Karpas-422 (cell line): ENCODE measurements at places on chromosomes 16 and 17.

DNA sequence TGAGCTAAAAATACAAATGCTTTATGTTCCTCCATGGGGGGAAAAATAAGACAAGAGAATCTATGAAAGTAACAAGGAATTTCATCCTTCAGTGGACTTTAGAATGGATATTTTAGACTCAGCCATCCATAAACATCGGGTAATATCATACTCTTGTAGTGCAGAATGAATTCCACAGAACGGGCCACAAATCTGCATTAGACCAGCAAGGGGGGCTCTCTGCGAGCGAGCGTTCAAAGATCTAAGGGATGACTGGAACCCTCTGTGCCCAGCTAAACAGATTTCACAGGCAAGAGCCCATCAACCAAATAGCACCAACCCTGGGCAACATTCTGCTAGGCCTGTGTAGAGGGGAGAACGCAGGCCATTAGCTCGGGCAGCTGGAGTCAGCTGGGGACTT, 537.9 kb upstream of the CDH11 start:
- DNase-seq: no peak

GRCh38 chr17:44216694-44217093, 2.8 kb downstream of the UBTF start:
- no peak for DNase-seq

GRCh38 chr16:80971819-80972218, 34.9 kb downstream of the CMC2 start:
- DNase-seq: no peak

DNA sequence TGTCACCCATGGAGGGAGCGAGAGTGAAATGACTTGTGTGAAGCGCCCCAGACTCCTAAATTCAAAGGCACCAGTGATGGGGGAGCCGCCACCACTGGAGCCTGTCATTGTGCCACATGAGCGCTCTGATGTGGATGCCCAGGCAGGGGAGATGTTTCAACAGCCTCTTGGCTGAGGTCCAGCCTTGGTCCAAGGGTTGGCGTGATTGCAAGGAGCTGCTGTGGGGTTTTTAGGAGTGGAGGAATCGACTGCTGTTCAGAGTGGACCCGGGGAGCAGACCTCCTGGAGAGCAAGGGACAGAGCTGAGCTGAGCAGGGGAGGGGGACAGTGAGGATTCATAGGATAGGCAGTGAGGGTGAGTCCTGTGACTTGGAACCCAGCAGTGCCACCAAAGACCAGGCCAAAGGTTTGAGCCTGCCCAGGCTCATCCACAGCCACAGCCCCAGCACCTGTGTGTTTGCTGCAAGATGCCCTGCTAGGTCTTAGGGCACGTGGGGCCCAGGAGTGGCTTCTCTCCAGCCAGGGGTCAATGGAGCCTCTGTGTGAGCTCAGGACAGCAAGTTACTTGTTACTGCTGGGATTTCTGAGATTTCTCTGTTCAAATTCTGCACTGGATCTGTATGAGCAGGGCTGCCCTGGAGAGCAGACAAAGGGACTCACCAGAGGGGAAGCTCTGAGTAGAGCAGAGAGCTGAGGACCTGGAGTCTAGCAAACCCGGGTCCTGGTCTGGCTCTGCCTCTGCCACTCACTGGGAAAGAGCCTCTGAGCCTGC, 20.3 kb downstream of the RHBDL3 start:
- no peak for DNase-seq

DNA sequence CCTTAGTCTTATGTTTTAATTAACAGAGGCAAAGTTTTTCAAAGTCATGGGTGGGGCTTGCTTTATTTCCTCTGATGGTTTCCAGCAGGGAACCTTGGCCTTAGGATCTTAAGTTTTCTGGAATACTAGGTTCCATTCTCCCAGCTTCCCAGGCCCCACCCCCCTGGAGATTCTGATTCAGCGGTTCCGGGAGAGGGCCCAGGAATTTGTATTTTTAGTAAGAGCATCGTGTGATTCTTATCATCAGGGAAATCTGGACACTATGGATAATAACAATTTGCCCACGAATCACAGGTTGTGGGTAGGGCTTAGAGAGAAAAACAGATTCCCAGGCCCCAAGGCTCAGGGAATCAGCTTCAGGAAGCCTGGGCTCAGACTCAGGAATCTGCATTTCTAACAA, 263.6 kb downstream of the NTN1 start:
- DNase-seq: no peak

DNA sequence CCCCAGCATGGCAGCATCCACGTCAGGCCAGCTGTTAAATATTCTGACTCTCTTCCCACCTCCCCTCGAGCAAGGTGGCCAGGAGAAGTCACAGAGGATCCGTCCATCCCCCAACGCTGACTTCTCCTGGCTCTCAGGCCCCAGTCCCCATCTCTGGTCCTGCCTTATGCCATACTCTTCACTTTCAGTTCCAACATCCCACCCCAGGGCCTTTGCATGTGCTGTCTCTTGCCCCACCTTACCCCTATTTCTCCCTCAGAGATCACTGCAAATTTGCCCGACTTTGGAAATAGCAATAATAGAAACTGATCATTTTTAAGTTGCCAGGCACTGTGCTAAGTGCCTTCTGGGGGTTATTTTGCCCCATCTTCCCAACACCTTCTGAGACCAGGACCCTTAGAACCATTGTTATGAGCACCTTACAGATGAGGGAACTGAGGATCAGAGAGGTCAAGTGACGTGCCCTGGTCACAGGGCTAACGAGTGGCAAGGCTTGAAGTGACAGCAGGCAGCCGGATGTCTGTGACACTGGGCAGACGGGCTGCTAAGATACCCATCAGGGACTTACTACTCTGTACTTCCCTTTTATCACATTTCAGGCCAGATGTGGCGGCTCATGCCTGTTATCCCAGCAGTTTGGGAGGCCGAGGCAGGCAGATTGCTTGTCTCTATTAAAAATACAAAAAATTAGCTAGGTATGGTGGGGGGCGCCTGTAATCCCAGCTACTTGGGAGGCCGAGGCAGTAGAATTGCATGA, 17.7 kb downstream of the HID1 start:
- no peak for DNase-seq

DNA sequence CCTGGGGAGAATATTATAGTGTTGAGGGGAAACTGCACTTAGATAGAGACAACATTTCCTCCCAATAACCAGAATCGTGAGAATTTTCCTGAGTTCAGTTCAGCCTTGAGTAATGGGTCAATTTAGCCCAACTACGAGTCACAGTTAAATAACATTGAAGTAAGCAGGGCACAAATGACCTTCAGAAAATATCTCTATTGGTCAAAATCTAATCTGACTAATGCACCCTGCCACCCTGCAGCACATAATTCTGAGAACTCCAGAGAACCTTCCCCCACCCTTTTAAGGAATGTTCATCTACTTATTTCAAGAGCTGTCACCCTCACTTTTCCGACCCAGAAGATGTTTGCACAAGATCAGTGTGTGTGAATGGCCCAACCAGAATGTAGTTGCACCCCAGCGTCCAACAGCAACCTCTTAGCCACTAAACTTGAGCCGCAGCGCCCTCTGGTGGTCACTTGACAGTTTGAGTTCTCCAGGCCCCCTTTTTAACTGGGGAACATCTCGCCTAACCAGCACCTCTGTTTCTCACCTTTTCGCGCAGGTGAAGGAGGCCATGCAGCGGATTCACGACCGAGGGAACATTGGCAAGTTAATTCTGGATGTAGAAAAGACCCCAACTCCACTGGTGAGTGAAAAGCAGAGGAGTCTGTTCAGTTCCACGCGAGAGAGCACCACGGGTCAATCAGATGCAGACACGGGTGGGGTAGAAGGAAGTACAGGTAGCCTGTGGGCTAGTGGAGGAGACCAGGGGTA, 50.9 kb upstream of the CLEC3A start:
- DNase-seq: peak; percentile 94

DNA sequence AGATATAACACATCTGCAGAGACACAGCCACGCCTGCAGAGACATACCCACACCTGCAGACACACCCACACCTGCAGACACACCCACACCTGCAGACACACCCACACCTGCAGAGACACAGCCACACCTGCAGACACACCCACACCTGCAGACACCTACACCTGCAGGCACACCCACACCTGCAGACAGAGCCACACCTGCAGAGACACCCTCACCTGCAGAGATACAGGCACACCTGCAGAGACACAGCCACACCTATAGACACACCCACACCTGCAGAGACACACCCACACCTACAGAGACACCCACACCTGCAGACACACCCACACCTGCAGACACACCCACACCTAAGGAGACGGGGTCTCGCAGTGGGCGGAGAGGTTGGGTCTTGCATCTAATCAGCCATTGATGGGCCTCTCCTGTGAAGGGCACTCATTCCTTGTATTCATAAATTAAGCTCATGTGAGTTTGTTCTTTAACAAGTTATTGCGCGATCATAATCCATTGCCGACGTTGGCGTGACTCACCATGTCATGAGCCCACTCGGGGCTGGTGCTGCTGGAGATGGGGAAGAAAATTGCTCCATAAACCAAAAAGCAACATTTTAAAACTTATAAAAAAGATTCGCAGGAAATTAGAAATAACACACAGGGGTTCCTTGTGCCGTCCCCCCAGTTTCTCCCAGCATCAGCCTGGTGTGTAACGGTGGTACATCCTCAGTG, 28.9 kb upstream of the CDH15 start:
- no peak for DNase-seq

- DNase-seq: no peak
Observed at GRCh38 chr17:13076905-13077304, 59.1 kb upstream of the ELAC2 start.

DNA sequence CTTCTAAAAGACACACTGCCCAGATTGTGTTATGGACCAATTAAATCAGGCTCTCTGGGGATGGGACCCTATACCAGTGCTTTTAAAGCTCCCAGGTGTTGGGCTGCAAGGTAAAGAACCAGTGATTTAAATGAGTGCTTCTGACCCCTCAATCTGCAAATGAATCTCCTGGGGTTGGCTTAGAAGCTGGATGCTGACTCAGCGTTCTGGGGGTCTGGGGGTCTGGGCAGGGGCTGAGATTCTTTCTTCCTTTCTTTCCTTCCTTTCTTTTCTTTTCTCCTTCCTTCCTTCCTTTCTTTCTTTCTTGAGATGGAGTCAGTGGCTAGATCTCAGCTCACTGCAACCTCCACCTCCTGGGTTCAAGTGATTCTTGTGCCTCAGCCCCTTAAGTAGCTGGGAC, 2.0 kb upstream of the TVP23A start:
- no peak for DNase-seq

DNA sequence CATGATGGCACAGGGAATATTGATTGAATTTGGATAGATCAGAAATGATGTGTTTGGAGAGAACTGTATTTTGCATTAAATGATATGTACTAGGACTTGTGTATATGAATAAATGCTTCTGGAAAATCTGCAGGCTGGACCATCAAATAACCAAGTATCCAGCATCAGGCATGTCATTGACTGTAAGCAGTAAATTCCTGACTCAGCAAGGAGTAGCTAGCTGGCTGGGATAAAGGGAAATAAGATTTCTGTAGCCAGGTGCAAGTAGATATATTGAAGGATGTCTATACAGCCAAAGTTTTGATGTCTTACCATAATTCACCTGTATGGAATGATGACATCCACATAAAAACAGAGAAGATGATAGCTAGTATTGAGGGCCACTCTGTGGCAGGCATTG, 809.6 kb downstream of the CDH11 start:
- DNase-seq: no peak

DNA sequence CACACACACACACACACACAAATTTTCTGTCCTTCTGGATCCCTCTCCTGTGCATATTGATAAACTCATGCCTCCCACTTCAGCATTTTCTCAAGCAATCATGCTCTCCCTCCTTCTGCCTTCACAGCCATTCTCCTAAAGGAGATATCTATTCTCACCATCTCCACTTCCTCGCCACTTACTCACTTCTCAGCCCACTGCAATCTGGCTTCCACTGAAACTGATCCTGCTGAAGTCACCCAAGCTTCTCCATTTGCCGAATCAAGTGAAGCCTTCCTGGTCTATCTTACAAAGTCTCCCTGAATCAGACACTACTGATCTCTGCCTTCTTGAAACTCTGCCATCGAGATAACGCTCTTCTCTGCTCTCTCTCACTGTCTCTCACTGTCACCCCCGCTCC, 54.0 kb upstream of the GNAO1 start:
- DNase-seq: no peak

DNA sequence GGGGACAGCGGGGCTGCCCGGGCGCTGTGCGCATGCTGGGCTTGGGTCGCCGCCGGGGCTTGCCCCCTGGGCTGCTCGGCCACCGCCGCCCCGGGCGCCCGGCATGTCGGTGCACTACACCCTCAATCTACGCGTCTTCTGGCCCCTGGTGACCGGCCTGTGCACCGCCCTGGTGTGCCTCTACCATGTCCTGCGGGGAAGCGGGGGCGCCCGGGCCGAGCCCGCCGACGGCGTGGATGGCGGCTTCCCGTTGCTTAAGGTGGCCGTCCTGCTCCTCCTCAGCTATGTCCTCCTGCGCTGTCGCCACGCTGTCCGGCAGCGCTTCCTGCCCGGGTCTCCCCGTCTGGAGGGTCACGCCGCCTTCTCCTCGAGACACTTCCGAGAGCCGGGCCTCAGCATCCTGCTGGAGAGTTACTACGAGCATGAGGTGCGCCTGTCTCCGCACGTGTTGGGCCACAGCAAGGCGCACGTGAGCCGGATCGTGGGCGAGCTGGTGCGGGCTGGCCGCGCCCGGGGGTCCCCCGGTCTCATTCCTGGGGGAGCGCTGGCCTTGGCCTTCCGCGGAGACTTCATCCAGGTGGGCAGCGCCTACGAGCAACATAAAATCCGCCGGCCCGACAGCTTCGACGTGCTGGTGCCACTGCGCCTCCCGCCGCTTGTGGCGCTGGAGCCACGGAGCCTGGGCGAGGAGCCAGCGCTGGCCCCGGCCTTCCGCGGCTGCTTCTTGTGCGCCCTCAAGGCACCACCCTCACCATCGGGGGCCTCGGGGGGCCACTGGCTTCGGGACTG, 789 bp downstream of the ITPRIPL2 start:
- DNase-seq: no peak

DNA sequence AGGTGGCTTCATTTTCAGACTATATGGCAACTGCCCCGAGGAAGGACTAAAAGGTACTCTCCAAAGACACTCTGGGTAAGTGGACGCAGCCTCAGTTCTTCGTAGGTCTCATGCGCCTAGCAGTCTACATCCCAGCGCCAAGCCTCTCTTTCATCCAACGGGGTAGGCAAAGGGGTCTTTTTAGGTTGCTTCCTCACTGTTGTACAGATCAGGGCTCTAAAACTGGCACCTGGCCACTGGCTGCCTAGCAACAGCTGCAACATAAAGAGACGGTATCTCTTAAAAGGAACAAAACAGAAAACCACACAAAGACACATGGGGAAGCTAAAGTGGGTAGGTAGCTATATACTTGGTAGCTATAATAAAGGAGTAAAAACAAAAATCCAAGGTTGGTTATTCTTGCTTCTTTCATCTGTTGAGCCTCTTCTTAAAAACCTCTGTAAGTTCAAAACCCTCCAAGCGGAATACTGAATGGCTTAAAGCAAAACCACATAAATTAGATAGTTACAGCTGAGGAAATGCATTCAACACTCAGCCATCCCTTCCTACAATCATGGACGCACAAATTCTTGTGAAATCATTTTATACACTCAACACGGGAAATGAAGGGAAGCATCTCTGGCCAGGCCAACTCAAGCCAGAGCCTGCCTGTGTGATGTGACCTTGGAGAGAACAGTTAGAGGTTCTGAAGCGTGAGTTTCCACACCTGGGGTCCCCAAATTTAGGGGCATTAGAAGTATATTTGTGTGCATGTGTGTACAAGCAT, 22.7 kb downstream of the CYTH1 start:
- DNase-seq: peak; percentile 67
